Frontal cortex (tissue), 4 donors: ENCODE measurements at places on chromosomes 6 and 20. TPM values are rescaled to one million over a fixed set of nuclear protein-coding genes. Genes with fewer than 3 reads are reported as not detected.

The GRM1 gene
- total RNA-seq = 14.3 TPM

The LMBRD1 gene
- 80.3 TPM for total RNA-seq

The OR2H2 gene
- not detected for total RNA-seq

The C20orf141 gene
- not detected for total RNA-seq

The GSTA3 gene
- total RNA-seq = not detected

The PAQR8 gene
- total RNA-seq = 12.6 TPM

The TTPAL gene
- total RNA-seq = 7.3 TPM

The OR2H1 gene
- under 0.01 TPM for total RNA-seq

The SLC17A3 gene
- not detected for total RNA-seq

The PDYN gene
- total RNA-seq = 16.3 TPM

The FAXC gene
- total RNA-seq = 41.6 TPM

The ABCF1 gene
- 18.8 TPM for total RNA-seq

The ACTR5 gene
- total RNA-seq = 9.8 TPM

The PROKR2 gene
- 8.6 TPM for total RNA-seq

The ZSCAN16 gene
- 14.3 TPM for total RNA-seq

The BCL2L1 gene
- total RNA-seq = 32.6 TPM

The KCNK16 gene
- total RNA-seq = not detected

The RIMS1 gene
- 466 TPM for total RNA-seq

The CUTA gene
- 84.8 TPM for total RNA-seq

The WFDC12 gene
- total RNA-seq = not detected
